Colonic mucosa (tissue), 4 donors: ENCODE measurements at places on chromosomes 7 and 10. TPM values are rescaled to one million over a fixed set of nuclear protein-coding genes. Genes with fewer than 3 reads are reported as not detected.

GRCh38 chr7:50335795-50336754, 31.6 kb downstream of the IKZF1 start:
- no peaks in the 10 kb centered on the region for H3K27me3 ChIP-seq
- H3K27ac ChIP-seq: peak overlapping the region; percentile 22
- no peak overlapping the region for H3K4me3 ChIP-seq
- no peaks in the 10 kb centered on the region for H3K4me1 ChIP-seq
- no peak for DNase-seq
- H3K36me3 ChIP-seq: no peaks in the 10 kb centered on the region

DNA sequence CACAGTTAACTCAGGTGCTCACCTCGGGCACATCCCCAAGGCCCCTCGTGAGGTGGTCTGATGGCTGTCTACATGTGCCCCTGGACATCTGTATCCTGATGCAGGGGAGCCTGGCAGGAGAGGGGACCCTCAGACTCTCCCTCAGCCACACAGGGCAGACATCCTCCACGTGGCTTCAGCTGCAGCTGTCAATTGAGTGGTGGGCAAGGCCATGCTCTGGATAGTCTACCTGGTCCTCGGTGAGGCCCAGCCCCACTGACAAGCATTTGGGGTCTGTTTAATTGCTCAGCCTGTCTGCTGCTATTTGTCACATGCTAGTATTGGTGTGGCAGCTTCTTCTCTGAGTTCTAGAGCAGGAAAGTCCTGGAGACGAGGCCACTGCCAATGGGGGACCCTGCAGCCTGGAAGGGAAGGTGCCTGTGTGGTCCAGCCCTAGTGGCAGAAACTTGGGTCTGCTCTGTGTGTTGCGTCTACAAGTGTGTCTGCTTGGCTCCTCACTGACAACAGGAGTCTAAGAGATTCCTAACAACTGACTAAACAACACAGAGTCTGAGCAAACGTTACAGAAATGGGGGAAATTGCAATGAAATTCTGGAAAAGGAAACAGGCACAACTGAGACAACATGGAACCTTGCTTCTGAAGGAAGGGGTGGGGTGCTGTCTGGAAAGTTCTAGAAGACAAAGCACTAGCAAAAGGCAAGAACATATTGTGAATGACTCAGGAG, 59.3 kb upstream of the IGFBP3 start:
- H3K4me3 ChIP-seq: no peak overlapping the region
- H3K27ac ChIP-seq: no peak overlapping the region
- H3K27me3 ChIP-seq: no peaks in the 10 kb centered on the region
- no peaks in the 10 kb centered on the region for H3K4me1 ChIP-seq

DNA sequence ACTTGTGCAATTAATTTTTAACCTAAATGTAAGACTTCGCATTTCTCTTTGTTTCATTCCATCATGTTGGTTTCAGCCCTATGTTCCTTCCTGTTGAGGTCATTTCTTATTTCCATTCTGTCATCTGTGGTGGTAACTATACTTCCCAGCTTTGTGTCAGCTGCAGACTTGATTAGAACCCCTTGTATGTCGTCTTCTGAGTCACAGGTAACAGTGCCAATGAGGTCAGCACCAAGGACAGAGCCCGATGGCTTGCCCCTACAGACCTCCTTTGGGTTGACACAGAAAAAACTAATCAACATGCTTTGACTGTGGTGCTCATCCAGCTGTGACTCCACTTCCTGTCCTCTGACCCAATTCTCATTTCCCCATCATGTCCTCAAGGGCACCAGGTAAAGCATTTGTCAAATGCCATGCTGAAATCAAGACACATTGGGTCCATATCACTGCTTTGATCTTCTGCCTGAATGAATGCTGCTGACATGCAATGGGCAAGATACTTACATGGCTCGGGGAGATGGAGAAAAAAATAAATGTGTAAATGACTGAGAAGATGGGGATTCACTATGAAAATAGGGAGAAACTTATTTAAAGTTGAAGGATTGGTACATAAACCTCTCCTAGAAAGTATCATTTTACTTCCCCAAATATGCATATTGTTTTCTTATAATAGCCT, 25.6 kb upstream of the CRTAC1 start:
- H3K36me3 ChIP-seq: no peaks in the 10 kb centered on the region
- no peak for DNase-seq
- peaks cover 3% of the 10 kb centered on the region for H3K27me3 ChIP-seq
- no peak overlapping the region for H3K27ac ChIP-seq
- no peaks in the 10 kb centered on the region for H3K4me1 ChIP-seq

GRCh38 chr7:51878865-51879264, 562.3 kb upstream of the COBL start:
- DNase-seq: no peak
- no peak overlapping the region for H3K27ac ChIP-seq
- no peaks in the 10 kb centered on the region for H3K36me3 ChIP-seq
- H3K4me1 ChIP-seq: no peaks in the 10 kb centered on the region
- no peak overlapping the region for H3K4me3 ChIP-seq

The BET1 gene
- 22.2 TPM for total RNA-seq

The SLC39A12 gene
- total RNA-seq: 0.13 TPM

- H3K36me3 ChIP-seq: no peaks in the 10 kb centered on the region
- peak; percentile 58 for DNase-seq
- peaks cover 9% of the 10 kb centered on the region for H3K4me1 ChIP-seq
- peak overlapping the region; percentile 0 for H3K4me3 ChIP-seq
- H3K27me3 ChIP-seq: peaks cover 95% of the 10 kb centered on the region
These were observed 14.5 kb upstream of the PAX2 start for GRCh38 chr10:100730725-100731406.

- H3K4me1 ChIP-seq: no peaks in the 10 kb centered on the region
- H3K27ac ChIP-seq: no peak overlapping the region
- no peaks in the 10 kb centered on the region for H3K36me3 ChIP-seq
- no peaks in the 10 kb centered on the region for H3K27me3 ChIP-seq
- DNase-seq: no peak
- no peak overlapping the region for H3K4me3 ChIP-seq
These were observed 55.6 kb downstream of the OSBPL3 start for GRCh38 chr7:24924375-24924774.

The MYL10 gene
- not detected for total RNA-seq

DNA sequence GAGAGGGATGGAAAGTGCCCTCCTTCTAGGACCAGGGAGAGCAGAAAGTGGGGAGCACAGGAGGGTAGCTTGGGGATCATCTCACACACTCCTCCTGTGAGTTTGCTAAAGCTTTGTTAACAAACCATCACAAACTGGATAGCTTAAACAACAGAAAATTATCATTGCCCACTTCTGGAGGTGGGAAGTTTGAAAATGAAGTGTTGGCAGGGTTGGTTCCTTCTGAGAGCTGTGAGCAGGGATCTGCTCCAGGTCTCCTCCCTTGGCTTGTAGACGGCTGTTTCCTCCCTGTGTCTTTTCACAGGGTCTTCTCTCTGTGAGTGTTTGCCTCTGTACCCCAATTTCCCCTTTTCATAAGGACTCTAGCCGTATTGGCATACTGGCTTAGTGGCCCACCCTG, 32.0 kb upstream of the CXCL12 start:
- H3K27ac ChIP-seq: no peak overlapping the region
- no peak overlapping the region for H3K4me3 ChIP-seq
- no peaks in the 10 kb centered on the region for H3K36me3 ChIP-seq
- no peaks in the 10 kb centered on the region for H3K4me1 ChIP-seq
- no peak for DNase-seq

DNA sequence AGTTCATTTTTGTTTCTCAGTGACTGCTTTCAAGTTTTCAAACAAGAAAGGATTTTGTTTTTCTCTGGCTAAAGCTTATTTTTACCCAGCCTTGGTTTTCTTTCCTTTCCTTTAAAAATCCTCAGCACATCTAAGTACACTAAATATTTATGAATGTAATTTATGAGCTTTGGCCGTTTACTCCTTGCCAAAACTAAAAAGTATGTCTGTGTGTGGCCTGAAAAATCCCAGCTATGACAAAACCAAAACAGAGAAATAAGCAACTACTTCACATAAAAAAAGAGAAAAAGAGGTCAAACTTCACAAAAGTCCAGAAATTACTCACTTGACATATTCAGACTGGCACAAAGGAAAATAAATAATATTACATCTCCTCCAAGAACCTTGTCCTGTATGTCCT, 365.1 kb upstream of the NFE2L3 start:
- no peaks in the 10 kb centered on the region for H3K36me3 ChIP-seq
- no peak for DNase-seq
- no peaks in the 10 kb centered on the region for H3K27me3 ChIP-seq
- H3K4me3 ChIP-seq: no peak overlapping the region
- peak overlapping the region; percentile 28 for H3K27ac ChIP-seq

- H3K4me3 ChIP-seq: no peak overlapping the region
- H3K4me1 ChIP-seq: no peaks in the 10 kb centered on the region
- H3K27me3 ChIP-seq: no peaks in the 10 kb centered on the region
- no peak for DNase-seq
These were observed 42.9 kb downstream of the MKLN1 start for GRCh38 chr7:131370523-131370968.
